Cortex of kidney (tissue), 1 donor: ENCODE measurements at places on chromosomes 2 and 18.

GRCh38 chr2:164496881-164497280, 124.4 kb downstream of the GRB14 start:
- no peak for DNase-seq

- DNase-seq, result no peak
These were observed 48.9 kb downstream of the TGFA start for GRCh38 chr2:70504750-70505149.

- no peak for DNase-seq
These were observed 6.2 kb downstream of the STK39 start for GRCh38 chr2:168241208-168241607.

DNA sequence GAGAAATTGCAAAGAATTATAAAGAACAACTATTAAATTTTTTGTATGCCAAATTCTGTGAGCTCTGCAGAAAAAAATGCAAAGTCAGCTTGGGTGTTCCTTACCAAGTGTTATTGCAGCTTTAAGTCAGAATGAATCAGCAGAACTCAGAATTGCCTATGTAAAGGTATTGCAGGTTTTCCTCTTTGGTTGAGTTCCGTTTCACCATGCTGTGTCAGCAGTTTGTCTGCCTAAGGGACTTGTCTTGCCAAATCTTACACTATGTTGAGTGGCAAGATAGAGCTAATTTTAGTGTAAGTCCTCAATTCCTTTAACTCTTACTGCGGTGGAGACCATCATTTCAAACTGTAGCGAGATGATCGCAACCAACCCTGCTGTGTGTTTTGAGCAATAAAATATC, 38.8 kb downstream of the ADAM23 start:
- DNase-seq, result no peak

DNA sequence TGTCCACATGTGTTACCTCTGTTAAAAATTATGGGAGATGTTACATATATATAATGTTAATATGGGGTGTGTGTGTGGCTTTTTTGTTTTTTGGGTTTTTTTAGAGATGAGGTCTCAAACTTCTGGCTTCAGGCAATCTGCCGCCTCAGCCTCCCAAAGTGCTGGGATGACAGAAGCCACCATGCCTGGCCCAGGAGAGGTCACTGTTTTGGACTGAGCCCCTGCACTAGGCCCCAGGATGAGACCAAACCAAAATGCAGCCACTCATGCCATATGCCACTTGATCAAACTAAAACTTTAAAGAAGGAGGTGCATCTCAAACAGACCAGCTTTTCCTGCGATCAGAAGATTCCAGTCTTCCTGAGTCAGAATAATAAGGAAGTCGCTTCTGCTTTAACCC, 2.5 kb downstream of the ADI1 start:
- DNase-seq, result no peak

DNA sequence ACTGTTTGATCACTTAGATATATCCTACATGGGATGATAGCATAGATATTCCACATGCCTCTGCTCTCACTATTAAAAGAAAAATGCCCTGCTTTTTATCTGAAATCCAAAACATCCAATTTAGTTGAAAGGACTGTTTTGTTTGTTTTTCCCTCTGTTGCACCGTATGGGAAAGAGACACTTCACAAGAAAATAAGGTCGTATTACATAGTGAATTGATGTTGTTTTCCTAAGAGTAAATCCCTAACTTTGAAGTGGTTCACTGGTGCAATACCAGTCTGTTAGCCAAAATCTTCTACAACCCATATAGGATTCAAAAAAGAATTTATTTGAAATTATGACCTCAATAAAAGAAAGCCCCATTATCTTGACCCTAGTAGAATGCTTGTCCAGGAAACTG, 18.1 kb downstream of the TGFA start:
- DNase-seq, result no peak

GRCh38 chr2:21024198-21024597, 19.7 kb downstream of the APOB start:
- no peak for DNase-seq

- no peak for DNase-seq
These were observed 31.4 kb upstream of the YPEL5 start for GRCh38 chr2:30115141-30115980.

DNA sequence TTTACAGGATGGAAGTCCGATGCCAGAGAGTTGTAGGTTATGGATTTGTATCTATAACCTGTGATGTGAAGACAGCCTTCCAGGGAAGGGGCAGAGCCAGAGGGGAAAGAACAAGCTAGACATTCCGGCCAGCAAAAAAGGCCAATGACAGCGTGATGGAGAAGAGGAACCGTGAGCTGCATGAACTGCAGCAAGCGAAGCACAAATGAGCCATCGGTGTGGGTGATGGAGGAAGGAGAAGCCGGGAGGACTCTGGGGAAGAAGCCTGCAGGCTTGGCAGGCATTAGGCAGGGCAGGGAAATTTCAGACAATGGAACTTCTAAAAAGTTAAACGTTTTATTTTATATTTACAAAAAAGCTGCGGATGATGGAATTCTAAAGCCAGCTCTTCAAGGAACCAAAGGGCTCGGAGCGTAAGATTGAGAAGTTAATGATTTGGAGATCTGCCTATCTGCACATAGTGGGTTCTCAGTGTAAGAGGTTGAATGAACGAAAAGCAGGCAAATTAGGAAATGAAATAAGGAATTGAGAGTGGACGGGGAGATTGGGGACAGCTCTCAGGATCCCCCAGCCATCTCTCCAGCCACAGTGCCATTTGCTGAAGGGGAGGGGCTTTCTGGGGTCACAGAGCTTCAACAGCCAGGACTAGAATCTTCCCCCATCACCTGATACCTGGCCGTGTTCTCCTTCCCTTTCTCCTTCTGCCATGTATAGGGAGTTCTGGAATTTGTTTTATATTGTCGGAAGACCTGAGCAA, 28.4 kb downstream of the NGEF start:
- no peak for DNase-seq

- no peak for DNase-seq
These were observed 213.3 kb downstream of the SH3BP4 start for GRCh38 chr2:235165136-235165535.

DNA sequence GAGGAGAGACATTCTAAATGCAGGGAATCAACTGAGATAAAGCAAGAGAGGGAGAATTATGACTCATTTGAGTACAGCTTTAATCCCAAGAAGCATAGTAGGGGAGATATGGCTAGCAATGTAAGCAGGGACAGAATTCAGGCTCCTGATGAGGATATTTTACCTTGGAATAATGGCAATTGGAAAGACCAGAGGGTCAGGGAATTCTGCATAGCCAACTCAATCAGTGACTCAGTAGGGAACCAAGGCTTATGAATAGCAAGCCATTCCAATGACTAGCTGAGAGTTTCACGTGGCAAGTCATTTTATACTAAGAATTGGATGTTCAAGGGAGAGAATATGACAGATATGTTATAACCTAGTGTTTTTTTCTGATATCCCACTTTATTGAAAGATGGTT, 563.8 kb upstream of the NETO1 start:
- DNase-seq, result no peak

- DNase-seq, result no peak
These were observed 80.4 kb downstream of the MTA3 start for GRCh38 chr2:42648796-42649195.

- DNase-seq, result no peak
These were observed at the start of gene REG1B for GRCh38 chr2:79087785-79088364. REG1B (minus strand) TSS chr2:79087993; CDS start chr2:79087612, 381 bp downstream.

GRCh38 chr18:61892683-61893308, at the start of gene RNF152:
RNF152 (minus strand) TSS chr18:61893007; CDS start chr18:61816463, 76,544 bp downstream.
- DNase-seq, result no peak

DNA sequence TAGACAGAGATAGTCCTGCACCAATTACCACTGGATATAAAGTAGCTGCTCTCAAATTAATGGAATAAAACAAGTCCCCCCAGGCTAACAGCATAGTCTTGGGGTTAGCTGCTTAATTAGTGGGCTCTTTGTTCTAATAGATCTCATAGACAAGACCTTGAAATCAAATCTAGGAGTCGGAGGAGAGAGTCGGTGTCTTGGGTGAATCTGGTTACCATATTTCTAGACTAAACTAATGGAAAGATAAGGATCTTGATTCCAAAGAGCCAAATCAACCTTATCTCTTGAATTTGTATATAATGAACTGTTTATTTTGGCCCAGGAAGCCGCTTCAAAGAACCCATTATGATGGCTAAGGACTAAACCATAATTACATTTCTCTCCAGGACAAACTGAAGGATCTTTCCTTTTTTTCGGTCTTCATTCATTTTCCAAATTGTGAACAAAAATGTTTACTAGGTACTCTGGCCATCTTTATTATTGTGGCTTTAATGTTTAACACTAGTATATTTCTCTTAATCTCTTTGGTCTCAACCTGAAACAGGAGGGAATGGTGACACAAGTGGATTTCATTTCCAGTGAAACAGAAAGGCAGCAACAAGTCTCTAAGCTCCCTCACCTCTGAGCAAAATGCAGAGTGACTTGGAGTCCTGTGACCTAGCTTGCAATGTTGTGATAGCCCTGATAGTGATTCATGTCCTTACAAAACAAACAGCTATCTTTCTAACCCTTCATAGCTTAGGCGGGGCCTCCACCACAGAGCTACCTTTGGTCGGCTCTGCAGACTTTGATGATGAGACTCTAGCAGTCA, 137.9 kb upstream of the PARD3B start:
- DNase-seq, result no peak

DNA sequence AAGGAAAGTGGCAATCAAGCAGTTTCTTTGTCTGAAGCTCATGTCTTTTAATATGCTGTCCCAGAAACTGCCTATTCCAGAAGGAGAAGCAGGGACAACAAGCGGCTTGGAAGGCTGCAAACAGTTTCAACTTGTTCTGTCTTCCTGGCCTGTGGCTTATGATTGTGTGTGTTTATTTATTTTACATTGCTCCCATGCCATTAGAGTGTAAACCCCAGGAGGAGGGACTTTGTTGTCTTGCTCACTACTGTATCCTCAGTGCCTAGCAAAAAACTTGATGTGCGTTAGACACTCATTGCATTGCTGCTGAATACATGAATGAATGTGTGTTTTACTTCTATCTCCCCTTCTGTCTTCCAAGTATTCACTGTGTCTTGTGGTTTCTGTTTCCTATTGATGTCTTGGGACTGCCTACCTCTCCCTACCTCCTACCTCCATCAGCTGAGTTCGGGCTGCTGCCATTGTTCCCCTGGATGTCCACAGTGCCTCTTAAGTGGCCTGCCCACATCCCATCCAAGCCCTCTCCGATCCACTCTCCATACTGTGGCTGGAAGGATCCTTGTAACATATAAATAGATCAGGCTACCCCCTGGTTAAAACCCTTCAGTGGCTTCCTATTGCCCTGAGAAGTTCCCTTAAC, 261.4 kb downstream of the DYSF start:
- DNase-seq, result no peak

DNA sequence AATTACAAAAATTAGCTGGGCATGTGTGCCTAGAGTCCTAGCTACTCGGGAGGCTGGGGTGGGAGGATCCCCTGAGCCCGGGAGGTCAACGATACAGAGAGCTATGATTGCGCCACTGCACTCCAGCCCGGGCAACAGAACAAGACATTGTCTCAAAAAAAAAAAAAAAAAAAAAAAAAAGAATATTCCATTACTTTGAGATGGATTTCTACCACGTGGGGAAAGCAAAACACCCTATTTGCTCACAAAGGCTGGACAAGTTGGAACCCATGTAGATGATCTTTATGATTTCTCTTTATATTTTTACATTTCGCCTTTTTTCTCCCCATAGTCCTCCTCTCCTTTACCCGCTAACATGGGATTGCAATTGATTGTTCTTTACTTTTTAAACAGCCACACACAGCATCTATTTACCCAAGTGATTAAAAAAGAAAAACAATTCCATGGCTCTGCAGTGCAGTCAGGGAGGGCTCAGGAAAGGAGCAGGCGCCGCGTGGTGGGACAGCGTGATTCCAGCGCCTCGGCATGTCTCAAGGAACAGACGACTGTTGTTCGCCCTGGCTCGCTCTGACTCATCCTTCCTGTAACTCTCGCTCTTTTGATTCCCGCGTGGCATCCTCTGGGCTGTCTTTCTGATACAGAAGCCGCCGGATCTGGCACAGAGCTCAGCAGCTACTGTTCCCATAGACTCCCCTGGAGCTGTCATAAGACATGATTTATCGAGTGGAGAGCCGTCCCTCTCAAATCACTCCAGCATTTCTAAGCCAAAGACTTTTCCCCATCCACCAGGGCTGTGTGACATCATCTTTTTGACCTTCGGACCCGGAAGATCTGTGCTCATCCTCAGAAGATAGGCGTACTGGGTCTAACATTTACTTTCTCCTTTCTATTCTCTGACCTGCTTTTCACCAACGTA, 230.4 kb upstream of the AGAP1 start:
- DNase-seq, result no peak

DNA sequence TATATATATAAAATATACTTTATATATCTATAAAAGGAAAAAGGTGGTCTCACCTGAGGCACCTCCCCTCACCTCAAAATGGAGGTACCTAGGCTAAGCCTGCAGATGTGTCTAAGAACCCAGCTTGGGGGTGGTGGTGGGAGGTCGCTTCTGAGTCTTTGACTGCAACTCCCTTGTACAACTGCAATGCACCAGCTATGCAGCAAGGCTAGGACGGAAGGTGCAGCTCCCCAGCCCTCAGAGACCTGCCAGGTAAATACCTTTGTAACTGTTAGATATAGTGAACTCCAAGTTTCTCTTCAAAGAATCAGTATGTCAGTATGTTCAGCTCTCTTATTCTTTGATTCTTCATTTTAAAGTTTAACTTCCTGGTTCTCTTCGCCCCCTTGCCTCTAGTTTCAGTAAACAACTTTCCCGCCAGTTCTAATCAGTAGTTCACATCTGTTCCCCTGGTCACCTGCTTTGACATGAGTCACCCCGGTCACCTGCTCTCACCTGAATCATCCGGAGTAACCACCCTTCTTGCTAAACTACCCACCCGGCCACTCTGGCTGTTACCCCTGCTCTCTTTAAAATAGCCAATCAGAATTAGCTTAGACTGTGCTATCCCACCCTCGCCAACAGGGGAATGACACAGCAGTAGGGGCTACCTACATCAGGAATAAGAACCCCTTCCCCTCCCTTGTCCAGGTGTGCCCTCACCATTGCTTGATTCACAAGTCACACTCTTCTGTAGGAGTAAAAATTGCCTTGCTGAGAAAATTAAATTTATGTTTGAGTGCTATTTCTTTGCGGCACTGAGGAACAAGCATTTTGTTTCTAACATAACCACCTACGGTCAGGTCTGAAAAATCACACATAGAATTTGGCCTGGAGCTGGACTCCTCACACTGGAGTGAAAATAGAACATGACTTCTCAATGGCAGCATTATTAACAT, 24.7 kb upstream of the IMPA2 start:
- no peak for DNase-seq

DNA sequence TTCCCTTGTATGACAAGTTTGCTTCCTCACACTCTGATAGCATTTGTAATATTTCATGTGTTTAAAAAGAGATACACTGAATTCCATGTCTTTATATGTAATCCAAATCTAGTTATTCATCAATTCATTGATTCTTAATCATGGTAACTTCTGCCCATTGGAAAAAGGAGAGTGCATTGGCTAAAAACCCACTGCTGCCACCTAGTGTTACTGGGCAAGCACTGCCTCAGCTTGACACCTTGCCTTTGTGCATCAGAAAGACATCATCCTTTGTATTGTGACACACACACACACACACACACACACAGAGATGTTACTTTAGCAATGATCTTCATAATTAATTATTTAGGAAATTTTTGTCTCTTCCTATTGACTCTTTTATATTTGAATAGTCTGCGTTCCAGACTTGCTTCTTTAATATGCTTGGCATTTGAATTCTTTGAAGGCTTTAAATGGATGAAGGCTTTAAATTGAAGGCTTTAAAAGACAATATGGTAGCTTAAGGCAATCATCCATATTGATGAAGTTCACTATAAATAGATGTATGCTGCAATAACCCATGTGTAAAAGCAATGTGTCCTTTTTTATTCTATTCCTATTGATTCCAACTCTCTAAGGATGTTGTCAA, 414.2 kb upstream of the CHST9 start:
- DNase-seq, result no peak
